Effector memory CD4-positive, alpha-beta T cell (primary cell): ENCODE measurements at places on chromosomes 3 and 15.

DNA sequence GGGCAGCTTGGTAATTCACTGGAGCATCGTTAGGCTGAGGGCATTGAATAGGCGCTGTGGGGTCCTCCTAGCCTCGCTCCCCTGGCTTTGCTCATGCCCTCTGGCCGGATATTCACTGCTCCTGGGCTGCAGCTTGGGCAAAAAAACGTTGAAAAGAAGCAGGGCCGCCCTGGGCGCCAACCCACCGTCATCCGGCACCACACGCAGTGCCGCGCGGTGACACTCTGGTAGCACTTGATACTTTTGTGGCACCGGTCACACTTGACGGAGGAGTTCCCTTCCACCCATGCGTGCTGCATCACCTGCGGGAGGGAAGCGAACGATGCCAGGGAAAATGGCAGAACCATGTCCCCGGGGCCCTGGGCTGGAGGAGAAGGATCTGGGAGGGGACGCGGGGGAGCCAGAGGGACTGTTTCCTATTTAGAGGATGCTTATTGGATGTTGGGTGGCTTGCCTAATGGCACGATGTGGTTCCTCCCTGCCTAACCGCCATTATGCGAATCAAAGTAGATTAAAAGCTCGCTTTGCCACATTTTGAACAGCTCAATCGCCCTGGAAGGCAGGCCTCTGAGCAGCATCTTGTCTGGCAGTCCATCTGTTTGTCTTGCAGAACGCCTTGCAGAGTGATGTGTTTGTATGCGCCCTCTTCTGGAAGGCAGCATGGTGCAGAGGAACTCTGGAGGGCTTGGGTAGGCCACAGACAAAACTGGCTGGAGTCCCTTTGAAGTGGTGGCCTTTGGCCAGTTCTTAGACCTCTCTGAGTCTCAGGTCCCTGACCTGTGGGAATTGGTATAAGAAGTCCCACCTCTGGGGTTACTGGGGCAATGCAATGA is 93.2 kb downstream of the DGKG start:
- DNase-seq = no peak

DNA sequence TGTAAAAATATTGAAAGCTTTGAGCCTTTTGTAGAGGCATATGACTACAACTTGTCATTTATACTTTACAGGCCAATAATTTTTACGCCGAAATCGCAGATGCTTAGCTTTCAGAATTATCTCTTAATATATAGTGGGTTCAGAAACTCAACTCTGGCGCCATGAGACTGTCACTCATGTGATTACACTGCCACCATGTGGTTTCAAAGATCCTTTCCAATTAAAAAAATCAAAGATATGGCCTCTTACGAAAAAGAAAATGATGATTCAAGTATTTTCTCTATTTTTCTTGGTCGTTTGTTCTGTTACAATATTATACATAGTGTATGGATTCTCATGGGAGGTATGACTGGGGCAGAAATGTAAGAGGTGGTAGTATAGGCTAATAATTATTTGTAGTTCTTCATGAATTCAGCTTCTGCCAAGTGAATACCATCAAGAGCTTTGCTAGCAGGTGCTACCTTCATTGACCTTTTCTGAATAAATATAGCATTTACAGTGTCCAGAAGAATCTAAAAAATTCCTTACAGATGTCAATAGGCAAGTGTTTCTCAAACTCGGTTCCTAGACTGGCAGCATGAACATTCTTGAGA is 751.7 kb upstream of the GOLIM4 start:
- DNase-seq = no peak

GRCh38 chr15:29731865-29732264 is 90.4 kb downstream of the TJP1 start:
- no peak for DNase-seq

GRCh38 chr15:51227940-51228732 is 110.3 kb downstream of the CYP19A1 start:
- DNase-seq = no peak

- DNase-seq = no peak
Observed at GRCh38 chr15:82963471-82964341, 11.2 kb upstream of the HOMER2 start.

DNA sequence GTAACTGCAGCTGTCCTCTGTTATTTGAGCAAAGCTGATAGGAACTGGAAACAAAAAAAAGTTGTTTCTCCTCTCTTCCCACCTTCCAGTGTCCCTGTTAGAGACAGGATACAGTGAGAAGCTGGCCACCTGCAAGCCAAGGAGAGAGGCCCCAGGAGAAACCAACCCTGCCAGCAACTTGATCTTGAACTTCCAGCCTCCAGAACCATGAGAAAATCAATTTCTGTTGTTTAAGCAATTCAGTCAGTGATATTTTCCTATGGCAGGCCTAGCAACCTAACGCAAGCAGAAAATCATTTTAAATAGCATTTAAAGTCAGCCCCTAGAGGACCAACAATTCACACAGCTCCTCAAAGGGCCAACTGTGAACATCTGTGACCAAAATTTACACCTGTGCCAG is 291.3 kb downstream of the OXSM start:
- no peak for DNase-seq

DNA sequence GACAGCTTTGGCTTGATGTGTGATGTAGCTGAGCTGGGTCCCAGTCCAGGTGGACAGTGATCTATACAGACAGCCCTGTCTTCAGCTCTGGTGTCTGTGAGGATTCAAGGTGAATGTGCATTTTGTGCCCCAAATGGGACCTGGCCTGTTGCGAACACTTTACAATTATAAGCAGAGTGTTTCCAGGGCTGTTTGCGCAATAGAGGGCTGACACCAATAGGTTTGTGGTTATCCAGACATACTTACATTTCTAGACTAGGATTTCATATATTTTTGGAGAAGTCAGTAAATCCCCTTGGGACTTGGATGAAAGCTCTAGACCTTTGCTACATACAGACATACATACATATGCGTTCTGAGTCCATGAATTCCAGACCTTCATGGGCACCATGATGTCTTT is 4.2 kb upstream of the TATDN2 start:
- no peak for DNase-seq

- DNase-seq = no peak
Observed at GRCh38 chr3:113008117-113008516, 17.3 kb downstream of the GTPBP8 start.

GRCh38 chr3:12875857-12876836 is 34.8 kb upstream of the RPL32 start:
- DNase-seq = no peak

GRCh38 chr3:71052716-71053115 is 530.8 kb downstream of the FOXP1 start:
- no peak for DNase-seq

DNA sequence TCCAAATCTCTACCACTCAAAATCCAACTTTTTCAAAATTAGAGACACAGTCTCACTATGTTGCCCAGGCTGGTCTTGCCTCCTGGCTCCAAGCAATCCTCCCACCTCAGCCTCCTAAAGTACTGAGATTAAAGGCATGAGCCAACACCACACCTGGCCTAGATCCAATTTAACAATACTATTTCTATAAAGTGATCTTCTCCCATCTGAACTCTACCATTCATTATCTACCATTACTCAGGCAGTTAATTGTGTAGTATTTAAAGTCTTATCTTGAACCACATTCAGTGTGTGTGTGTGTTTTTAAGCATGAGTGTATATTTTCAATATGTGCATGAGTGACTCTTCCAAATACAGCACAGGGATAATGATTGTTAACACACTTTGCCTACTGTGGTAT is 77.0 kb downstream of the INO80 start:
- no peak for DNase-seq

GRCh38 chr3:144361002-144361401 is 389.4 kb downstream of the DIPK2A start:
- DNase-seq = no peak

- DNase-seq = no peak
Observed at GRCh38 chr3:172084871-172085556, 45.6 kb downstream of the FNDC3B start.

GRCh38 chr15:55532944-55533343 is 24.9 kb upstream of the DNAAF4 start:
- no peak for DNase-seq

GRCh38 chr15:57861034-57861638 is 154.6 kb downstream of the POLR2M start:
- DNase-seq = no peak

GRCh38 chr3:171470714-171471227 is 10.6 kb upstream of the TNIK start:
- no peak for DNase-seq

GRCh38 chr3:127613406-127613805 is 15.2 kb downstream of the MCM2 start:
- no peak for DNase-seq

DNA sequence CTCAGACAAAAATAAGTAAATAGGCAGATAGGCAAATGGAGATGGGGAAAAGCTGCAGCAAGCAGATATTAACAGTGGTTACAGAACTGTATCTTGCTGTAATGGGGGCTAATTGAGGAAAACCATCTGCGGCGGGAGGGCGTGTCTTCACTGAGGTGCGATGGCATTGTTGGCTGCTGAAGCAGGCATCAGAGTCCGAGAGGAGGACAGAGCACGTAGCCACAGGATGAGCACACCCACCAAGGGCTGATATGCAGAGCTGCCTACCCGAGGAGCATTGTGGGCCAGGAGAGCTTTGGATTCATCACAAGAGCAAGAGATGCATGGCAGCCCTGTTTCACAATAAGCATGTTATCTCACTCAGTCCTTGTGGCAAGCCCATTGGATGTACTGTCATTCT is 30.4 kb downstream of the CHRNA7 start:
- no peak for DNase-seq

GRCh38 chr3:20052851-20053250 is 12.6 kb downstream of the KAT2B start:
- DNase-seq = no peak

DNA sequence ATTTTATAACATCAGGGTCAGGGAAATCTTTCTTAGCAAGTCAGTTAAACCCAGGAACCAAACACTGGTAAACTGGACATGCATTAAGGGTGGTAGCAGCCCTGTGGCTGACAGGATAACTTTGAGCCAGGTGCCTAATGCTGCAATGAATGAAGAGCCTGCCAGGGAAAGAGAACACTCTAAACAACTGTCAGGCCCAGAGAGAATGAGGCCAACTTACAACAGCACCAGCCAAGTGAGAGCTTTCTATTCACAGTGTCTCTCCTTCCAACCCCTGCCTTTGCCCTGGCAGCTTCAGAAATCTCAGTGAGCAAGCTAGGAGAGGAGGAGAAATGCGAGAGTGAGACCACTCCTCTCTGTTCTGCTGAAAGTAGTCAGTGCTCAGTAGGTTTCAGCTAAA is 50.4 kb upstream of the ATP2C1 start:
- no peak for DNase-seq

DNA sequence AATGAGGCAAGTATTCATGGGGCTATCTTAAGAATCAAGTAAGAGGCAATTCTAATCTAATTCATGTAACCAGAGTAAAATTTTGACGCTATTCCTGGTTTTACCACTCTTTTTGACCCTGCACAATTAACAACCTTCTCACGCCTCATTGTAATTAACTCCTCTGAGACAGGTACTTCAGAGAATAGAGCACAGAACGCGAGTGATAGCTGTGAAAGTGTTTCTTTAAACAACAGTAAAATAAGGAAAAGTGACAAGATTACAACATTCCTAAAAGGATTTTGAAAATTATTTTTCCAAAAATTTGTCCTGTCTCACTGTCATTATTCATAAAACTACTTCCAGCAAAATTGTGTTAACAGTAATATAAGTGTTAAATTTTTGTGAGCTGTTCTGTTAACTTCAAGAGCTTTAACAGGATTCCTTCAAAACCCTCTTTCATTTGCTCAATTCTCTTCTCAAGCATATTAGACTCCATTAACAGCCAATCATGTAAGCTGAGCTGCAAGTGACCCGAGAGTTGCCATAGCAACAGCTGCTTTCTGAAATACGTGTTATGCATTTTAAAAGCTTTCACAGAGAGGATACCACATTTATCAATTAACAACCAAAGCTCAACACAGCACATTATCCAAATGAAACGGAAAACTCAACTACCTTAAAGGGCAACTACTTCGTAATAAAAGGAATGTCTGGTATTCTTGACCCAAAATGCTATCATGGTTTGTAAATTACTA is 93.1 kb downstream of the STAG1 start:
- DNase-seq = no peak

DNA sequence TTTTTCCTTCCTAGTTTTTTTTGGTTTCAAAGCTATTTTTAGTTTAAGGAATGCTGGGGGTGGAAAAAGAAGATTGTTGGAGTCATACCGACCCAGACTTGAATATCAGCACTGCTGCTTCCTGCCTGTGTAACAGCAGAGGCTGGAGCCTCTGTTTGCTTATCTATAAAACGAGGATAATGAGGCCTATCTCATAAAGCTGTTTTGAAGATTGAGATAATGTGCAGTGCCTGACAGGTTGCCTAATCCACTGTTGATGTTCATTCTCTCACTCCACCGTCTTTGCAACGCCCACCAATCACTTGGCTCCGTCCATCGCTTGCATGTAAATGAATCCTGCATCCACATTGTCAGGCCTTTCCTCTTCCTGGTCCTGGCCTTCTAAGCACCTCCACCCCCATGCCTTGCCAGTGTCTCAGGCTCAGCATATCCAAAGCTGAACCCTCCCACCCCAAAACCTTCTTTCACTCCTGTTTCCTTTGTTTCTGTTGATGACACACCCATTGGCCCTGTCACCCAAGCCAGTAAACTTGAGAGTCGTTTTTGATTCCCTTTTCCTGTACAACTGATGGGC is 94.9 kb downstream of the MEX3B start:
- DNase-seq = no peak

GRCh38 chr3:107993771-107994170 is 97.1 kb downstream of the CD47 start:
- DNase-seq = no peak

- DNase-seq = peak; percentile 52
Observed at GRCh38 chr3:137032465-137033120, 74.8 kb downstream of the IL20RB start.

GRCh38 chr3:78838362-78838761 is 929.4 kb downstream of the ROBO1 start:
- no peak for DNase-seq

DNA sequence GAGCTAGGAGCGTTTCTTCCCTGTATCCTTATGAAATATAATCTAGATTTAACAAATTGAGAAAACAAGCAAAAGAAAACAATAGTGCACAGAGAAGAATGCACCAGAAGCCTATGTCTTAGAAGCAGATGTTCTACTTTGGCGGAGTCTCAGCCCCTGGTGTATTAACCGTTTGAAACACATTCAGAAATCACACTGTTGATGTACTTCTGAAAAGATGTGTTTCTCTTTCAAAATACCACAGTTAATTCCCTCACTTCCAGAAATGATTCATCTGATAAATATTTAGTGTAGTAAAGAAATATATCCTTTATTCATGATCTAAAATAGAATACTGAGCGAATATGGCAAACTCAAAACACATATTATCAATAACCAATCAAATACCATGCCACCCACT is 77.7 kb downstream of the CBLB start:
- no peak for DNase-seq

DNA sequence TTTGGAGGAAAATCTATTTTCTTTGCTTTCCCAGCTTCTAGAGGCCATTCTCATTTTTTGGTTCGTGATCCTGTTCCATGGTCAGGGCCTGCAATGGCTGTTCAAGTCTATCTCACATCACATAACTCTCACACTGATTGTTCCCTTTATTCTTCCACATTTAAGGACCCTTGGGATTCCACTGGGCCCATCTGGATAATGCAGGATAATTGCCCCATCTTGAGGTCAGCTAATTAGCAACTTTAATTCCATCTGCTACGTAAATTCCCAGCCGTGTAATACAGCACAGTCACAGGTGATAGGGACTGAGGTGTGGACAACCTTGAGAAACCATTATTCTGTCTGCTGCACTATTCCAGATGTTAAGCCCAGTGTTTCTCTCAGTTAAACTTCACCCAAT is 311.6 kb upstream of the CNTN4 start:
- no peak for DNase-seq
